Naive thymus-derived CD8-positive, alpha-beta T cell (primary cell): ENCODE measurements at places on chromosomes 12 and 14.

DNA sequence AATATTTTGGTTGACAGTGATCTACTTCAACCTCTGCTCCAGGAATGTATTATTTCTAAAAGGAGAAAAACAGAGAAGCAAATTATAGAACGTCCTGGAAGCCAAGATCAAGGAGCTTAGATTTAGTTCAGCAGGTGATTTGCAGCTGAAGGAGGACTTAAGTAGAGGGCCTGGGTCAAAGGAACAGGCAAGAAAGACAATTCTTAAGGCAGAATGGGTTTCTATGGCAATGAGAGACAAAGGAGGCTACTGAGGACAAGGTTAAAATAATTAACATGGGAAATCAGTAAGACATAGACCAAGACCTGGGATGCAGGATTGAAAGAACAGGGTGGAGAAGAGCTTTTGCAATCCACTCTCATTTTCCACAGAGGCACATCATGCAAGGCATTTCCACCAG lies 2.4 kb upstream of the SNW1 start:
- DNase-seq = no peak

- no peak for DNase-seq
Observed at GRCh38 chr12:92078167-92079053, 67.2 kb downstream of the BTG1 start.

GRCh38 chr12:24584032-24584675 lies 364.7 kb downstream of the BCAT1 start:
- DNase-seq = no peak

DNA sequence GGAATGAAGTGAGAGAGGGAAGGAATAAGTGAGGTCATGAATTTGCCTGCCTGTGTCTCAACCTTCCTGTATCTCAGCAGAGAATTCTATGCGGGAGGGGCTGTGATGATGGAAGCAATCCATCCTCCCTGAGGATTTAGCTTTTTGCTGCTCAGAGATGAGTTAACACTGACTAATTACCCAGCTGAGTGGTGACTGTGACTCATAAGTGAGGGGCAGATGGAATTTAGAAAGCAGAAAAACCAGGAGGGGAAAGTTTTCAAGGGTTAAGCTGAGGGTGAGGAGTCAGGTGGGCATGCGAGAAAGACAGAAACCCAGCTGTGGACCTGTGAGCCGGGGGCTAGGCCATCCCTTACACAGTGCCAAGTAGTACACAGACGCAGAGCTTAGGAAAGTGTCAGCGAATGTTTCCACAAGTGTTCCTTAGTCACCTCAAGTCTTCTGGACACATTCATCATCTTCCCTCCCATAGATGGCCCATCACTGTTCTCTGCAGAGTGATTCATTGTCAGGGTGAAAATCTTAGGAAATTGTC lies 277.9 kb downstream of the IPO8 start:
- DNase-seq = no peak

DNA sequence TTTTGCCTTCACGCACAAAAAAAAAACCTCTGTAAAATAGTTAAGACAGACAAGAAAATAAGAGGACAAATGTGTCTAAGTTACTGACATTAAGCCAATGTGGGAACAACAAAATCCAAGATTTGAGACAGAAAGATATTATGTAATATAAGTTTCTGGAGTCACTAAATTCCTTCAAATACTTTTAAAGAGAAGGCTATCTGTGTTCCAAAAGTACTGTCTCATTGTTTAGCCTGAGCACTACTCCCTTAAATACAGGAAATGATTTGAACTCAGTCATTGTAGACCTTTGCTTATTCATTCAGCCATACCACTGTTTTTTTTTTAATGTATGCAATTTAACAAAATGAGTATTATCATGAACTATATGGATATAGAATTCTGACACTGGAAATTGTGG lies 82.7 kb upstream of the KITLG start:
- no peak for DNase-seq

DNA sequence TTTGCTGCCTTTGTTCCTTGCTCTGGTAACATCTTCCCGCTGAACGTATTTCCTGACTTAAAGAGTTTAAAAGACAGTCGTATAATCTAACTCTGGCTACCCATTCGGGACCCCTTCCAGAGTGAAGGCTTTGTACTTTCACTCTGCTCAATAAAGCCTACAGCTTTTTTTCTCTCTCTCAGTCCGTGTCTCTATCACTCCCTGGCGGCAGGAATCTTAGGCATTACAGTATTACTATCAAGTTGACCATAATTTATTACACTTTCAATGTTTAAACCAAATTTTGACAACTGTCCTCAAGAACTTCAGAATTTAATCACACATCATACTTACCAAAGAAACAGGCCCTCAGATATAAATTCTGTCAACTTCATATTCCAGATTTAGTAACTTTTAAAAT lies 967.9 kb downstream of the FSCB start:
- no peak for DNase-seq

DNA sequence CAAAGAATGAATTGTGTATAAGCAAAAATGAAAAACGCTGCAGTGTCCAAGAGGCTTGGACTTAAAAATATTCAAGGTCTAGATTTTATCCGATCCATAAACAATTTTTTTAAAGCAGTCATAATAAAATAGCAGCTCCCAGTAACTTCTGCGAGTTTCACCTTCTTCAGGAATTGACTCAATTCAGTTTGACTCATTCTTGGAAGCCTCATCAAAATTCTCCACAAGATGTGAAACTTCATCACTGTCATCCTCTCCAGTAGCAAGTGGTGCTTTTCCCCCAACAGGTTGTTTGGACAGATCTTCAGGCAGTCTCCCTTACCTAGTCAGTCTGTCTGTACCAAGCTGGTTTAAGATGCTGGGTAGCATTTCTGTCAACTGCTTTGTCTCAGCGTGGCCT lies 93.5 kb upstream of the FOXG1 start:
- DNase-seq = no peak
